ENCODE measurements at places on chromosomes 3 and 15.

DNA sequence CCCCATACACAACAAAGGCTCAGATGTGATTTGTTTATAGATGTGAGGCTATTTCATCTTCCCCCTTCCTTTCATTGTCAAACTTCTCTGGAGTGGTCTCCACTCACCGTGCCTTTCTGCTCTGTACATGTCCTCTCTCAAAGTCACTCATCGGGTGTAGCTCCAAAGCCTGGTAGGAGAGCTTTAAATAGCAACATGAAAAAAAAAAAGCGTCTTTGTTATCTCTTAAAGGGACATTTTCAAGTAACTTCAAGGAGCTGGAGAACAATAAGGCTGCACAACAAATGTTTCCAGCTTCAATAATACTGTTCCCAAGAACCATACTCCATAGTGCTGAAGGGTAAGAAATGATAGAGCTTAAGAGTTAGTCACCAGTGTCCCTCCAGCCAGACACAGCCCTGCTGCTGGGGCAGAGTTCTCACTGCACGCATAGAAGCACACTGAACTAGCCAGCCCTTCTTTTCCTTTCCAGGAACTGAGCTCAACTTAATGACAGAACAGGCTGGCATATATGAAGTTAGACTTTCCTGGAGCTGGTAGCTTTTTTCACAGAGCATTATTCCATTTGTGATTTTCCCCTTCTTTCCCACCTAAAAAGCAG, 8.1 kb downstream of the FBXO40 start:
- no peak for DNase-seq

GRCh38 chr15:78024883-78025282, 52.6 kb downstream of the TBC1D2B start:
- DNase-seq = no peak

DNA sequence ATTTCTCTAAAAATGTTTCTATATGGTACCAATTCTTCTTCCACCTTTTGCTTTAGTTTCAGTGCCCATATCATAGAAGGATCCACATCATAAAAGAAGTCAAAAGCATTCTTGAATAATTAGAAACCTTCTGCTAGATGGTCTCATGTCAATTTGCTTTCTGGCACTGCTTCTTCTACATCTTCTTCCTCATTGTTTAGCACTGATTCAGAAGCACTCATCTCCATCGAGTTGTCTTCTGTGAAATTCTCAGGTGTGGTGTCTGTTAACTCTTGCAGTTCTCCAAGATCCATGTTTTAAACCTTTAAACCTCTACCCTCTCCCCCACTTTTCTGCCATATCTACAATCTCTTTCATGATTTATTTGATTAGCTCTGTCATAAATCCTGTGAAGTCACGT, 154.8 kb downstream of the WDR76 start:
- no peak for DNase-seq

- no peak for DNase-seq
These were observed 50.5 kb downstream of the SUCNR1 start for GRCh38 chr3:151923901-151924300.

DNA sequence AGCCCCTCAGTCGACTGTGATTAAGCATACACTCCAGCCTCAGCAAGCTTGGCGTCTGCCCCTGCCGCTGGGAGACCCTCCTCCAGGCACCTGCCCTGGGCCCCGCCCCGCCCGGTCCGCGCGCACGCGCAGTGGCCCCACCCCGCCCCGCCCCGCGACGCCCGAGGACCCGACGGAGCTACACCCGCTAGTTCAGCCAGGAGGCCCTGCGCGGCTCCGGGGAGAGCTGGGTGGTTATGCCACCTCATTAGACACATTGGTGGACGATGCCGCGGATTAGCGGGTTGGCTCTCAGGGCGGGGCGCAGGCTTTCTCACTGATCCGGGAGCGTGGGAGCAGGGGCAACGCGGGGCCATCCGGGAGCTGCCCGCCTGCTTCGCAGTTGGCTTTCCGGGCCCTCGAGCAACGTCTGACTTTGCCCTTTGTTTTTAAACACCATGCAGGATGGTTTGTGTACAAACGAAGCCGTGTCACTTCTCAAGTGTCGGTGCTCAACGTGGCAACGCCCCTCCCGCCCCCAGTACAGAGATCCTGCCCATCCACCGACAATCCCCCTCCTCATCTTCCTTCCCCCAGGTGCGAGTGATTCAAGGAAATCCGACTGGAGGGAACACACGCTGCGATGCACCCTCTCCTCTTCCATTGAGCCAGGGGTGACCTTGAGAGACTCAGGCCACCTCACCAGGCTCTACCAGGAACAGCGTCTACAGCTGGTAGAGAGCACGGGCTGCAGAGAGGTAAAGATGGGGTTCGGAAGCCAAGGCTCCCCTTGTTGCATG, 109.3 kb downstream of the SHQ1 start:
- DNase-seq = peak; percentile 61

- no peak for DNase-seq
These were observed 138.6 kb downstream of the GAP43 start for GRCh38 chr3:115761927-115762305.

DNA sequence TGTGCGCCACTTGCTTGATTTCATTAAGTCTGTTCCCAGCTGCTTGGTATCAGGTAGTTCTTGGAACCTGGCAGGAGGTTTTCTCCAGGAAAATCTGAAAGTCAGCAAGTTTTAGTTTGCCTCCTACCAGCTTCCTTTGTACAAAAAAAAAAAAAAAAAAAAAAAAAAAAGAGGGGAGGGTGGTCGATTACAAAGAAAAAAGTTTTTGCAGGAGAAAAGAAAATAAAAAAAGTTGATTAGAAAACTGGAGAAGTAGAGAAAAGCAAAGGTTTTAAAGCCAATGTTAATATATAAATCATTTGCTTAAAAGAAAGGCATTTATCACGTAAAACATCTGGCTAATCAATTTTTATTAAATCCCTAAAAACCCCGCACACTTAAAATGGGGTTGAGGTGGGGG, 5.9 kb downstream of the EPHA3 start:
- DNase-seq = no peak

- DNase-seq = no peak
These were observed 65.5 kb upstream of the NPHP3 start for GRCh38 chr3:132787616-132788300.

DNA sequence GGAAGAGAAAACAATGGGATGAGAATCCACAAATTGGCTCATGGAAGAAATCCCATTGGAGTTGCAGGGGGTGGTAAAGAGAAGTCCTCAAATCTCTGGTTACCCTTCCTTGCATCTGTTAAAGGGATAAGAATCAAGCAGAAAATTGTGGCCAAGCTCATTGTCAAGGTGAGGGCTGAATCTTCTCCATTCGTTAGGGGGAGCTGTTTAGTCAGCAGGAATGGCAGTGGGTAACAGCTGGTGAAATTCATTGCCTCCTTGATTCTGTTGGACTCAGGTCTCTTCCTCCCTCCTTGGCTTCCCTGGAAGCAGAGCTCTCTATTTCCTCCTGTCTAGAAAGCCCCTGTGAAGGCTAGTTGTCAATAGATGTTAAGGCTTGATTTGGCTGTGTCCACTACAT, 343.1 kb upstream of the SEMA6D start:
- DNase-seq = no peak

- DNase-seq = no peak
These were observed 28.3 kb upstream of the GPD1L start for GRCh38 chr3:32078085-32078634.

DNA sequence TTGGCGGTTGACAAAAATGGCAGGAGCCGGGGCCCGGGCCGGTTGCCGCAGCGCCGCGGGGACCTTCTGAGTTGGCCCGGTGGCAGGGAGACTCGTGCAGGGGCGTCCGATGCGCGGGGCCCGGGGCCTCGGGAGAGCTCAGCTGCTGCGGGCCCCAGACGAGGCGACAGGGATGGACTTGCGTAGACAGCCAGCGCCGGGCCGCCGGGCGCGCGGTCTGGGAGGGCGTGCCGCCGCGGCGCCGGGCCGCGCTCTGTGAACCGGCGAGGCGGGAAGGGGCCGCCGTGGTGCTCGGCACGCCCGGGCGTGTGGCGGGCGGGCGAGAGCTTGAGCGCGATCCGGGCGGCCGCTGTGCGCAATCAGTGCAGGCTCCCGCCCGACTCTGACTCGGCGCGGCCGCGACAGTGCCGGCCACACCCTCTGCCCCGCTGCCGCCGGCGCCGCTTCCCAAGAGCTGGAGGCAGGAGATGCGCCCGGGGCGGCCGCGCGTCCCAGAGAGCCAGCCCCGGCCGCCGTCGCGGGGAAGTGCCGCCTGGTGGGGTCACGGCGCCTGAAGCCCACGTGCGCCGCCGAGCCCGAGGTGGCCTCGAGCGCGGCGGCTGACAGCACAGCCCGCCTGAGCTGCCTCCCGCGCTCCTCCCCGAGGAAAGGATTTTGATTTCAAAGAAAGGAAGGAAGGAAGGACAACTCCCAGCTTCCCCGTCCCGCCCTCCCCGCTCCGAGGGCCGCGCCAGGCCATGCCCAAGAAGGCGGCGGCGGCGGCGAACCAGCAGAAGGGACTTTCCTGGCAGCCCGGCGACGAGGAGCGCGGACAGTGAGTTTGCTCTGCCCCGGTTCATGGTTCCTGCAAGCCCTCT, 657 bp downstream of the TLNRD1 start:
- DNase-seq = peak; percentile 4

GRCh38 chr3:43378066-43378935, 92.0 kb downstream of the SNRK start:
- peak; percentile 29 for DNase-seq
